Cerebellum (tissue), 4 donors: ENCODE measurements at places on chromosomes 6 and 20. TPM values are rescaled to one million over a fixed set of nuclear protein-coding genes. Genes with fewer than 3 reads are reported as not detected.

DNA sequence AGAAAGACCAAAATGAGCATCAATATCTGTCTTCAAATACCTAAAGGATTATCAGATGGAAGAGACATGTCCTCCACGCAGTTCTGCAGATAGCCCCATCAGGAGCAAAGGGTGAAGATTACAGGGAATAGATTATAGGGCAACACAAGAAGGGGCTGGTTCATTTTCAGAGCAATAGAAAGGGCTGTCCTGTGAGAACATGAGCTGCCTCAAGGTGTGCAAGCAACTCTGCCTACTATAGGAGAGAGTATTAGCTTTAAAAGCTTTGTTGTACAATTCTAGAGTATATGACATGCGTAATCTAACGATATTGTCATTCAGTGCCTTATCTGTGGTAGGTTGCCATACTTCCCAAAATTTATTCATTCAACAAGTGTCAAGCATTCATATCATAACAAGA lies 112.7 kb downstream of the NRSN1 start:
- no peak for DNase-seq

Gene INSM1
- total RNA-seq: 32.0 TPM

DNA sequence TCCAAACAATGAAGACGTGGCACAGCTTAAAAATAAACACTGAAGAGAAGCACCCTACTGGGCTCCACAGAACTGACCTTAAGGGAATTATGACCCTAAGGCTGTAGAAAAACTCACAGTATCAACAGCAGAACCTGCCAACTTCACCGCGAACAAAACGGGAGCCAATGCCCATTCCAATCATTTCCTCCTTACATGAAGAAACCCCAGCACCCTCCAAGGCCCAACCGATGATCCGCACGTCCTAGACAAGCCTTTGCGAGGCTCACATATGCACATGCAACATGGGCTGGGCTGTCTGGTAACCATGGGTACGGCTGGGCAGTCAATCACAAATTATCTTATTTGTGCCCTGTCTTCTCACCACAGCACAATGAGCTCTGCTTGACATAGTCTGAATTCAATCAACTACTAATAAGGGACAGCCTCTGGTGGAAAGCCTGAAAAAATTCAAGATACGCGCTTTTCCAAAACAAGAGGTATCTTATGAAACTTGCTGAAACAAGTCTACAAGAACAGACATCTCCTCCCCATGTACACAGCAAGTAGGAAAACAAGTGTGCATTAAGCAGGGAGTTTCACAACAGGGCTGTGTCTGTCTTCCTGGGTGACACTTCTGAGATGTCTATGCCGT lies 1.7 kb downstream of the DIDO1 start:
- no peak for DNase-seq

GRCh38 chr6:157273756-157274470 lies 49.4 kb downstream of the TMEM242 start:
- peak; percentile 12 for DNase-seq

- no peak for DNase-seq
Observed at GRCh38 chr20:32354592-32355416, 3.3 kb upstream of the ASXL1 start.

DNA sequence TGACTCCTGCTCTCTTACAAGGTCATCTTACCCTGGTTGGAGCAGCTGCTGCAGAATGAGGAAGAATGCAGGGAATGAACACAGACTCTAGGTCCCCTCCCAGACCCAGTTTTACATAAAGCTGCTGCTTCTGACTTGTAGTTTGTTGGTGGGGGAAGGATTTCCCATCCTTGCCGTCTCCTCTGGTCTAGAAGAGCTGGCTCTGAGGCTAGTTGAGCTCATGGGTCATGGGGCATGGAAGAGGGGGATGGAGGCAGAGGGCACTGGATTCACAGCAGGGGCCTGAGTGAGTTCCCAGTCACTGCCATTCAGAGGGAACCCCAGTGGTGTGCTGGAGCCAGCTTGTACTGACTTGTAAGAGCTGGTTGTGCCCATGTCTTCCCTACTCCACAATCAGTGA lies 9.2 kb upstream of the GUCA1A start:
- DNase-seq: no peak

Gene ZSCAN16
- 12.8 TPM for total RNA-seq

DNA sequence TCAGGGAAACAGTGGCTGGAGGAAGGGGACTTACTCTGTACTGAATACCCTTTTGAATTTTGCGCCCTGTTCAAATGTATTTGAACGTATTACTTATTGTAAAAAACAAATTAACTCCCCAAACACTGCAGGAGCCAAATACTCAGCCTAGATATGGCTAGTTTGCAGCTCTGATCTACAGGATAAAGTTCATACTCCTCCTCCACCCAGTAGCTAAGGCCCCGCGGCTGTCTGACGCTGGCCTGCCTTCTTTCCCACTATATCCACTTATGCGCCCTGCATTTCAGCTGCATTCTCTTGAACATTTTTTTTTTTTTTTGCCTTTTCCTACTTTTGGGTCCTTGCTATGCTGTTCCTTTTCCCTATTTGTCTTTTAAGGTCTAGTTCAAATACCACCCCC lies 6.5 kb downstream of the GSS start:
- DNase-seq: no peak

Gene RGS17
- 60.7 TPM for total RNA-seq

Gene PGC
- 0.36 TPM for total RNA-seq

- DNase-seq: no peak
Observed at GRCh38 chr6:1312203-1312472, 240 bp downstream of the FOXQ1 start.

GRCh38 chr6:144415014-144415413 lies 129.9 kb downstream of the UTRN start:
- no peak for DNase-seq

GRCh38 chr20:51220293-51220706 lies 197.4 kb upstream of the KCNG1 start:
- DNase-seq: no peak

GRCh38 chr6:55746473-55746872 lies 128.9 kb downstream of the BMP5 start:
- no peak for DNase-seq

GRCh38 chr6:81669445-81669844 lies 83.0 kb downstream of the TENT5A start:
- DNase-seq: no peak

Gene DEFB113
- total RNA-seq: not detected
